ENCODE measurements at places on chromosomes 11 and 22.

DNA sequence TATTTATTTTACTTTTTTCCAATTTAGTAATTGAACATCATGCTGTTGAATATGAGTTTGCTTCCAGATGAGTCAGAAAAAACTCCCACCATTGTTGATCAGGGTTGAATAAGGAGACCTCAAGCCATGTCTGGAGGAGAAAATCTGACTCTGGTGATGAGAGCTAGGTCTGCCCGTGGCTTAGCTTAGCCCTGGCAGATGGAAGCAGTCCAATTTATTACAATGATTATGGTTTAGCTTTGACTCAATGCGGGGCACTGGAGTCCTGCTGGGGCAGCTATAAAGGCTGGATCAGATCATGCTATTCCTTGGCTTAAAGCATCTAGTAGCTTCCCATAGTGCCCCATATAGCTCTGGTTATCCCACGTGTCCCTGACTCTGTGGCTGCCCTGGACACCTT, 506.5 kb downstream of the MN1 start:
- no peak for DNase-seq

GRCh38 chr11:14499178-14499559, 442 bp downstream of the COPB1 start:
- DNase-seq: peak; percentile 14

GRCh38 chr11:92628401-92629292, 340.8 kb upstream of the MTNR1B start:
- DNase-seq: peak; percentile 7

GRCh38 chr11:133904818-133905515, 51.8 kb downstream of the IGSF9B start:
- DNase-seq: no peak

DNA sequence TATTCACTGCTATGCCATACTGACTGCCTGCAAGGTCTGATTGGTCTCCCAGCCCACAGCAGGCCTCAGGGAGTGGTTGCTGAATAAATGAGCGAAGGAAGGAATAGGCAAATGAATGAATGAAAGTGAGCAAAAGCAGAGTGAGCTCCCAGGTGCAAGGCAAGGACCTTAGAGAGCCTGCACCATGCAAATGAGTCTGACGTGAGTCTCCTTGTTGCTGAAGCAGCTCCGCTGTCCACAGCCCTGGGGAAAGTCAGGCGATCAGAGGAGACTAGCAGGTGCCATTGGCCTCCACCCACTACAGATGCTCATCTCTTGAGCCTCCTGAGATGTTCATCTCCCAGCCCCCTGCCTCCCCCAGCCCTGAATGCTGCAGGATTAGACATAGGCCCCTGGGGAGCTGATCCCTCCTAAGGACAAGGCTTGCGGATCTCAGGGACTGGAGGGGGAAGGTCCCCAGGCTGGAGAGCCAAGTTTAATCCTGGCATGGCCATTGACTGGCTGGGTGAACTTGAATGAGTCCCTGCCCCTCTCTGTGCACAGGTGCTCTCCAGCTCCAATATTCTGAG, 22.1 kb downstream of the GDPD5 start:
- no peak for DNase-seq

- no peak for DNase-seq
Measured at GRCh38 chr11:120404495-120404894, 68.3 kb downstream of the ARHGEF12 start.

- DNase-seq: no peak
Measured at GRCh38 chr11:1926156-1927025, 6.9 kb downstream of the TNNT3 start.

- DNase-seq: no peak
Measured at GRCh38 chr11:92180226-92180625, 44.4 kb upstream of the FAT3 start.

GRCh38 chr22:26589845-26590736, at the start of gene TPST2:
TSS of gene TPST2 (minus strand) at chr22:26590132. CDS start at chr22:26541630, 48,502 bp downstream.
- DNase-seq: peak; percentile 71

GRCh38 chr11:116962108-116962507, 124.7 kb upstream of the APOA1 start:
- DNase-seq: peak; percentile 61

DNA sequence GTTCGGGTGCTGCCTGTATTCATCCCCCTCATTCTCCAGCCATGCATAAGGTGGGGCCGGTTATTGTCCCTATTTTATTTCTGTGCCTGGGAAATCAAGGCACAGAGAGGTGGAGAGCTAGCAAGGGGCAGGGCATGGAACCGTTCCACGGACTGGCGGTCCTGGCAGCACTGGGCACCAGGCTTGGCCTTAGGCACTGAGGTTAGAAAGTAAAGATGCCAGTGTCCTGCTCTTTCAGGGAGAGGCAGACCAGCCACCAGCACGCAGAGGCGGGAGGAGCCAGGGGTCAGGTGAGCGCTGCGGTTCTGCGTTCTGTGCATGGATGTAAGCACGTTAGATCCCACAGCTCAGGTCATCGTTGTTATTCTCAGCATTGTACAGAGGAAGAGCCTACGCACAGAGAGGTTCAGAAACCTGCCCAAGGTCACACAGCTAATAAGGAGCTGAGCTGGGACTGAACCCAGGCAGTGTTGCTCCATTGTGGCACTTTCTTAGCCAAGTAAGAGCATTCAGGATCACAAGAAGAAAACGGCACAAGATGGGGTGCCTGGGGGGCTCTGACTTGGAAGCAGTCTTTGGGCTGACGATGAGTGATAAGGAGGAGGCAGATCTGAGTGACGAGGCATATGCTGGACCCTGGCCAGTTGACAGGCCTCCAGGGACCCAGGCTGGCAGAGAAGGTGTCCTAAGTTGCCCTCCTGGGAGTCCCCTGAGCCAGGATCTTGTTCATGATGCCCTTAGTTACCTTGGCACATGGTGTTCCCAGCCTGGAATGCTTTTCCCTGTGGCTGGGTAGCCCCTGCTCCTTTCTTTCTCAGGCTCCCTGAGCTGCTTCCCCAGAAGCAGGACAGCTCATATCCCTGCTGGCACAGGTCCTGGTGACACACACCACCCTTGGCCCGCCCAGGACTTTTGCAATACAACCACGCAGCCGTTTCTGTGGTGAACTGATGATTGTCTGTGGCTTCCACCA, 41.1 kb downstream of the OSBPL5 start:
- peak; percentile 96 for DNase-seq

GRCh38 chr11:77136784-77137420, 8.9 kb downstream of the MYO7A start:
- DNase-seq: no peak

DNA sequence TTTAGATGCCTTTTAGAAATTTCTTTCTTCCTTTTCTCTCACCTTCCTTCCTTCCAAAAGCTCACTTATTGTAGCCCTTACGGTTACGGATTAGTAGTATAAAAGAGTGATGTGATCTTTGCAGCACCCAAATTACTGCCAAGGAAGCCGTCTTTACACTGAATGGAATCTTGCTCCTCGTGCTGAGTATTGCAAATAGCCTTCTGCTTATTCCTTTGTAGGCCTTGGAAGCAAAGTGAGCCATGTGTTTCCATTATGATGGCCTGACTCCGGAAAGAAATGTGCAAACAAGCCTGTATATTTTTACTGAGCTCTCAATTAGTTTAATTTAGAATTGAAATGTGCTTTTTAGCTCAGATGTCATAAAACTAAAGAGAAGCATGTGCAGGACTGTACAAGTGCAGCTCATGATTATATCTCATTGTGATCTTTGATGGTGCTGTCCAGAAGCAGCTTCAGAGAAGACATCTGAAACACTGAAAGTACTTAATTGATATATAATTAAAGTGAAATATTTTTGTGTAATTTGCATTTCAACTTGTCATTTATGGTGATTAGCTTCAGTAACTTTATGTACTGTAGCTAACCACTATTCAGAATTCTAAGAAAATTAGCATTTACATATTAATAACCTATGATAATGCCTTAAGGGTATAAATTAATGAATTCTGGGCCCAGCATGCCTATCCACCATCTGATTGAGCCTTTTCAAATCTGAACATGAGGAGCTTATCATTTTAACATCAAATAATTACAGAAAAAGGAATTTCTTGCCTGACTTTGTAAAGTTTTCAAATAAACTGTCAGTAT, 129.3 kb downstream of the GRIA4 start:
- no peak for DNase-seq

GRCh38 chr11:3022300-3022967, 30.3 kb upstream of the NAP1L4 start:
- DNase-seq: peak; percentile 86

DNA sequence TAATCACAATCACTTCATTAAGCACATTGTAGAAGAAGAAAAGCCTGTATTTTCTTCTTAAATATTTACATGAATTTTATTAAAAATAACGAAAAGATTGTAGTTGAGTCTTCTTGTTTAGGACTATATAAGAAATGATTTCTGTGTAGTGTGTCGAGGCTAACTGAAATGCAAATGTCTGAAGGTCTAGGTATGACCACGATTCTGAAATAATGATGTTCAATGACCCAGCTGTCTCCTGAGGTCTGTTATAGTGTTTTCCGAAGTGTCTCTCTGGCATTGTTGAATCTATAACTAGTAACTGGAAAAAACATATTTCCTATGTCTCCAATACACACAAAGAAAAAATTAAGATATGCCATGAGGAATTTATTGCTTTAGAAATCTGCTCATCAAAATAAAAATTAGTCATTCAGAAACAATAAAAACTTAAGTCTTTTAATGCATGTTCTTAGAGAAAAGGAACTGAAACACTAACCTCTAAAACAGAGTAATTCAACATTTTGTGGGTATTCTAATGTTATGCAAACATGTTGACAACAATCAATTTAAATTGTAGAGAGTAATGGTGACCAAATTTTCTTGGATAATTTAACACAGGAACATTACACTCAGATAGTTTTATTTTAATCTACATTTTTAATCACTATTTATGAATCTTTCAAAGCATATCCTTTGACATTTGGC, 55.0 kb downstream of the CASP12 start:
- DNase-seq: no peak

DNA sequence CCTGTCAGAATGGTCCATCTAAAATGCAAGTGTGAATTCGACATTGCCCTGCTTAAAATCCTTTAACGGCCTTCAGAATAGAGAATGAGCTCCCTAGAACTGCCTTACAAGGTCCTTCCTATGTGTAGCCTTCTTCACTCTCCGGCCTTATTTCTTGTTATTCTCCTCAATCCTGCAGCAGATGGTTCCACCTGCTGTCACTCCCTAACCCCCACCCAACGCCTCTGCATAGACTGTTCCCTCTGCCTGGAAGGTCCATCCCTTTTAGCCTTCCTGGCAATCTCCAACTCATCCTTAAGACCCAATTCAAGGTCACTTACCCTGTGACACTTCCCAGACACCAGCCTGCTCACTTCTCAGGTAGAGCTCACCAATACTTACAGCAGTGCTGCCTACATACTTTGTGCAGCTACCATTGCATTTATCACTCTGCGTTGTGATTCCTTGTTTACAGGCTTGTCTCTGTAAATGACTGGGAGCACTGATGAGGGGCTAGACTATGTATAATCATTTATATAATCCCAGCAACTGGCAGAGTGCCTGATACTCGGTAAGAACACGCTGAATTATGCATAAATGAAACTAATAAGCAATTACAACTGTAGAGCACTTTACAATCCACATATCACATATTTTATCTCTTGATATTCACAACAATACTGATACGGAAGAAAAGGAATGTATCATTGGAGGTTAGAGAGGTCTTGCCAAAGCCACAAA, 58.9 kb downstream of the CLPB start:
- no peak for DNase-seq

GRCh38 chr11:94549146-94549545, 5.4 kb downstream of the FUT4 start:
- no peak for DNase-seq

DNA sequence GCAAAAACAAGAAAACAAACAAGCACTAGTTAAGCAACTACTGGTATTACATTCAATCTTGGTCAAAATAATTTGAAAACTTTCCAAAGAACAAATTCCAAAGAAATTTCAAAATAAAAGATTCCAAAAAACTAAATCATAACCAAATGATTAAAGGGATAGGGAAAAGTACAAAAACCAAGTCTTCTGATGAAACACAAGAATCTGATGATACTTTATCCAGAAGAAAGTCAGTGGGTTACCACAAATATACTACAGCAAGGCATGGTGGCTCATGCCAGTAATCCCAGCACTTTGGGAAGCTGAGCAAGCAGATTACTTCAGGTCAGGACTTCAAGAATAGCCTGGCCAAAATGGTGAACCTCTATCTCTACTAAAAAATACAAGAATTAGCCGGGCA, 59.1 kb downstream of the NUP98 start:
- DNase-seq: peak; percentile 44

GRCh38 chr22:20523086-20523983, 15.9 kb downstream of the MED15 start:
- peak; percentile 54 for DNase-seq

DNA sequence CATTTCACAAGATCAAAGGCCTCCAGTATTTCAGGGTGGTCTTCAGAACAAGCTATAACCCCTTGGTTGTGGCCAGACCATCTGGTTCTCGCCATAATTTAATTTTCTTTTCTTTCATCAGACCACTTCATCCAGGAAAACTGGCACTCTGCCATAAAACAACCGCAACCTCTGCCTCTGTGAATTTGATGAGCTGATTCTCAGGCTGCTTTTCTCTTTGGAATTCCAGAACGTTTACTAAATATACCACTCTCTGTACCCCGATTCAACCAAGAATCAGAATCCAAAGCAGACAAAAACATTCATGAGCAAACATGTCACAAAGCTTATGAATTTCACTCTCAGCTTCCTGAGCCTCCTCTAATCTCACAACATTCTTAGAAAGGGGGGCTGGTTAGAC, 331.8 kb upstream of the SYN3 start:
- no peak for DNase-seq

DNA sequence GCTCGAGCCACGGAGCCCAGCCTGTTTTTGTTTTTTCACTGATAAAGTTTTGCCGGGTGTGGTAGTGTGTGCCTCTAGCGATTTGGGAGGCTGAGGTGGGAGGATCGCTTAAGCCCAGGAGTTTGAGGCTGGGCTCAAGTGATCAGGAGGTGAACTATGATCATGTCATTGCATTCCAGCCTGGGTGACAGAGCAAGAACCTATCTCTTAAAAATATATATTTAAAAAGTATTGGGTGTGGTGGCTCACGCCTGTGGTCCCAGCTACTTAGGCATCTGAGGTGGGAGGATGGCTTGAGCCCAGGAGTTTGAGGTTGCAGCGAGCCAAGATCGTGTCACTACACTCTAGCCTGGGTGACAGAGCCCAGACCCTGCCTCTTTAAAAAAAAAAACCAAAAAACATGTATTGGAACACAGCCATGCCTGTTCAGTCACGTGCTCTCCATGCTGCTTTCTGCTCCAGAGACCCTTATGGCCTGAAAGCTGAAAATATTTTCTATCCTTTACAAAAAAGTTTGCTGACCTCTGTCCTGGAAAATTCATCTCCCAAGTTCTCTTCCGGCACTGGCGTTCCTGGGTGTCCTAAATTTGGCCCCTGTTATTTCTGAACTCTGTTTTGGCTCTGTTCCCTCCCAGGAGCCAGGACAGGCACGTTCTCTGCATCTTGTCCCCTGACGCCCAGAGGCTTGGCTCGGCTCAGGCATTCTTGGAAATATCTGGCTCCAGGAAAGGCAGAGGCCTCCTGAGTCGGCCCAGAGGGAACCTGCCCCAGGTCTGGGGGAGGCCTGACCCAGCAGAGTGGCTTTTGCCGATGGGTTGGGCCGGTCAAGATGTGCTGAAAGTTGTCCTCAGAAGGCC, 61.3 kb upstream of the PPP6R3 start:
- DNase-seq: no peak

GRCh38 chr22:30866216-30866615, 102.4 kb downstream of the MORC2 start:
- DNase-seq: no peak
